ENCODE measurements at places on chromosomes 2 and 18.

- DNase-seq: no peak
Observed at GRCh38 chr2:123890148-123890547, 134.9 kb upstream of the CNTNAP5 start.

DNA sequence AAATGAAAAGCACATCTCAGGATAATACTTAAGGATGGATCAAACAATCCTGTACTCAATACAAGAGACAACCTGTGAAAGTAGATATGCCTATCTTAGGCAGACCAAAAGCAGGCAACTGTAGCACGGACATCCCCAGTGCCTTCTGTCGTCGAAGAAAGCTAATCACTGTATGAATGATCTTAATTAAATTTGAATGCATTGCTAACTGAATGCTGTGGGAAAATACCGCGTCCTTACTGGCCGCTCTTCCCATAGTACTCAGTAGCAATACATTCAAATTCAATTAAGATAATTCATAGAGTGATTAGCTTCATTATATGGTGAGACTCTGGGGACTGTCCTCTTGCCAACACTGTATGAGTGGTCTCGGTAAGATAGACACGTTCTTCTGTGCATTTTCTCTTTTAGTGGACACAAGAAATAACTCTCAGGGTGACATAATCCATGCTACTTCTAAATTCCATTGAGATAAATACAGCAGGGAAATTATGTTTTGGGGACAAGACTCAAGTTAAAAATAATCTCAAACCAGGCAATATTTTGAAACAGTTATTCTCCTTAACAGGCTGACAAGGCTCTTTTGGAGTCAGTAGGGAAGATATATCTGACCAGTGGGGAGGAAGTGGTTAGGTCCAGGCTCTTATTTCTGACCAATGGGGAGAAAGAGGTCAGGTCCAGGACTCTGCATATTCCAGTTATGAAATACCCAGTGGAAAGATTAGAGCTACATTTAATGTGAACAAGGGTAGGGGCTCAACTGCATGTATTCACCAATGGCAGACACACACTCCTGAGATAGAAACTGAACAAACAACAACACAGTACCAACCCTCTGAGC lies 97.3 kb downstream of the DOCK10 start:
- no peak for DNase-seq

DNA sequence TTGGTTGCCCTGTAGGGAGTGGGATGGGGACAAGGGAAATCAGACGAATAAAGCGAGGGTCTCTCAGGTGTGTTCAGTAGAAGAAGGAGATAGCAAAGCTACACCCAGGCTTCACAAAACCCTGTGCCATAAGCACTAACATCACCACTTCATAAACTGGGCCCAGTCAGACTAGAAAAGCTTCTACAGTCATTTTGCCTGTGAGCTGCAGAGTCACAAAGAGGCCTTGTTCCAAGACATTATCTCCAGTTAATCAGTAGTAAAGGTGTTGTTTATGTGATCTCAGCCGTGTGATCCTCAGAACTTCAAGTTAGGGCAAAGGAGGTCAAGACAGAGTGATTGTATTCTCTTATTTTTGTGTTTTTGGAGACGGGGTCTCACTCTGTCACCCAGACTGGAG lies 148.0 kb downstream of the GALR1 start:
- DNase-seq: no peak

GRCh38 chr2:235779444-235779896 lies 285.6 kb downstream of the AGAP1 start:
- peak; percentile 41 for DNase-seq

GRCh38 chr2:168694866-168695265 lies 107.6 kb upstream of the NOSTRIN start:
- no peak for DNase-seq

DNA sequence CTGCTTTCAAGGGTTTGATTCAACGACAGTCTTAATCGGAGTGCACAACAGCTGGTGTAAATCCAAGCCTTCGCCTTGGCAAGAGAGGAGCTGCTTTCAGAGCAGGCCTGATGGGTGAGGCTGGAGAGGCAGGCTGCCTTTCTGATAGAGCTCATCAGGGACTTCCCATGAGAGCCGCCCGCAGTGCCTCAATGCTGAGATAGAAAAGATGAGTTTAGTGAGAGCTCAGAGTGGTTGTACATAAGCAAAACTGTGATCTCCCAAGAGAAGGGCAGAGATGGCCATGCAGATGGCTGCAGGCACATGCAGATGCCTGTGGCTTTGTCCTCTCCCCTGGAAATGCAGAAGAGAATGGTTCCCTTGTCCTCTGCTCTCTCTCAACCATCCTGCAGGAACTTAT lies 122.1 kb downstream of the ARL4C start:
- DNase-seq: no peak

- DNase-seq: no peak
Observed at GRCh38 chr2:15756011-15756550, 164.4 kb downstream of the DDX1 start.

DNA sequence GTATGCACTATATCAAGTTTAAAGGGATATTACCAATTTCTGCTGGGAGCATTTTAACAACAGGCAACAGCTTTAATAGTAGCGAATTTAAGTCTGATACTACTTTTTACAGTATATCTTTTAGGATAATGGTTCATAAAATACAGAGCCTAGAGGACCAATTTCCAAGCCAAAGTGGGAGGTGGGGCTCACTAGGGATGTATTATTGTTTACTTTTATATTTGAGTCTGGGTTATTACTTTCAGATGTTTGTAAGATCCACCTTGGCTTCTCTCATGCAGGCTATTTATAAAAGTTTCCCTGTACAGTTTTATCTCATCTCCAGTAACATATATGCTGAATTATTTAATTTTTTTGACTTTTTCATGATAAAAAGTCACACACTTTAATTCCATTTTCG lies 242.0 kb downstream of the CMPK2 start:
- no peak for DNase-seq

GRCh38 chr18:46069524-46069923 lies 2.5 kb downstream of the PSTPIP2 start:
- no peak for DNase-seq

DNA sequence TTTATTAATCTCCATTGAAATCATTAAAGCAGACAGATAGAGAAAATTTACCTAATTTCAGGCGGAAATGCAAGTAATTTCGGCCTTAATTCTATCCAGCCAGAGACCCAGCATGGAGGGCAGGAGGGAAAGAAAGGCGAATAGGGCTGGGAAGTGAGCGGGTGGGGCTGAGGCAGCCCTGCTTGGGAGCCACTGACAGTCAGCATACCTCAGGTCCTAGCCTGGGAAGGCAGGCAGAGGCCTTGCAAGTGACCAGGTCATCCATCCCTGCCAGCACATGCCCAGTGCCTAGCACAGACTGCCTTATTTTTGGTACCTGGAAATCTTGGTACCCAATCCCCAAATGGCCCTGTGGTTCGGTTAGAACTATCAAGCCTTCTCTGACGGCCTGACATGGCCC lies 1.5 kb downstream of the GDF7 start:
- DNase-seq: no peak

- no peak for DNase-seq
Observed at GRCh38 chr2:102967451-102967850, 205.6 kb downstream of the TMEM182 start.
